ENCODE measurements at places on chromosomes 2 and 18.

DNA sequence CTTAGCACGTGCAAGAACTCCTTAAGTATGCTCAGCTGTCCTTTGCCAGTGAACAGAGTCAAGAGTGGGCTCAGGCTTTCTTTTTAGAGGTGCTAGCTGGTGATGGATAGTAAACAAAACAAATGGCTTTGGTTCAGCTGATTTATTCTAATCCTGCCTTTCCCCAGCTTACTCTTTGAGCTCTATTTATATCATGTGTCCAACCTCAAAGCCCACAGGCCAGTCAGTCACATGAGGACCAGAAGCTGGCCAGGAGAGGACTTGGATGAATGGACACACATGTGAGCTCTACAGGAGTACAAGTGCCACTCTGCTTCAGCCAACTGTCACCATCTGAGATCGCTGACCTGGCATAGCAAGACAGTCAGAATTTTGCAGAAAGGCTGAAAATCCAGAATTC, 59.4 kb downstream of the STK39 start:
- DNase-seq = no peak

- DNase-seq = no peak
Observed at GRCh38 chr2:84816426-84817026, 64.4 kb downstream of the TRABD2A start.

DNA sequence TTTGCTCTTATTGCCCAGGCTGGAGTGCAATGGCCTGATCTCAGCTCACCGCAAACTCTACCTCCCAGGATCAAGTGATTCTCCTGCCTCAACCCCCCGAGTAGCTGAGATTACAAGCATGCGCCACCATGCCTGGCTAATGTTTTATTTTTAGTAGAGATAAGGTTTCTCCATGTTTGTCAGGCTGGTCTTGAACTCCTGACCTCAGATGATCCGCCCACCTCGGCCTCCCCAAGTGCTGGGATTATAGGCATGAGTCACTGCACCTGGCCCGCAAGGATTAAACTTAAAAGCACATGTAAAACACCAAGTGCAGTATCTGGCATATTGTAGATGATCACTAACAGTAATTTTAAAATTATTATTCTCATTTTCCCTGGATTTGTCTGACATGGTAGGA, 72.9 kb downstream of the C1QL2 start:
- DNase-seq = no peak

- no peak for DNase-seq
Observed at GRCh38 chr2:180246268-180246667, 239.2 kb upstream of the CWC22 start.

- DNase-seq = no peak
Observed at GRCh38 chr18:48792141-48792540, 158.6 kb downstream of the SMAD7 start.

GRCh38 chr2:144625626-144626025, 105.7 kb upstream of the ZEB2 start:
- no peak for DNase-seq

- peak; percentile 48 for DNase-seq
Observed at GRCh38 chr2:68911709-68912108, 40.5 kb upstream of the BMP10 start.

DNA sequence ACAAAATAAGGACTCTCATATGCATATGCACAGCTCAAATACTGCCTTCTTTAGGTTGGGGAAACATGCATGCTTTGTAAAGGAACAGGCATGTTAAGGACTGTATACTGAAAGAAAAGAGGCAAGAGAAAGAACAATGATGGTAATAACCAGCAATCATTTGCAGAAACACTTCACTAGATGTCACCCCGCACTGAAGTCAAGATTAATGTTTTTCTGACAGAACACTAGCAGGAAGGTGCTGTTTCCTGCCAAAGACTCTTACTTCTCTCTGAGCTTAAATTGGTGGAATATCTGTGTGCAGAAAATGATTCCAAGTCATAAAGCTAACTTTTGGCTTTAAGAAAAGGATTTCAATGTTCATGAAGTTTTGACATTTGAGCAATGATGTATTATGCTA, 19.3 kb upstream of the CSRNP3 start:
- DNase-seq = no peak

GRCh38 chr2:134258684-134259388, 5.0 kb downstream of the MGAT5 start:
- DNase-seq = no peak

DNA sequence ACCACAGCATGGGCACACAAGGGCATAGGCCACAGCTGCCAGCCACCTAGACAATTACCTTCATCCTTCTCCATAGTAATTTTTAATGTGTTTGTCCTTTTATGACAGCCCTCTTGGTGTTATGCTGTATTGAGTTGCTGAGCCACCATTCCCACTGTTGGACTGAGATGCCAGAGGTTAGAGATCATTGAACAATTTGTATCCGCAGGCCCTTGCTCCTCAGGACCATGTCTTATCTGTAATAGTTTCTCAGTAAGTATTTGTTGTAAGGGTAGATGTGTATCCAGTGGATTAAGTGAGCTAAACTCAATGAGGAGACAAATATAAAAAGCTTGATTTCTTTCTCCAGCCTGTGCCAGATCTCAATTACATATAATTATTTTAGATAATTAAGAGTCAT, 832.8 kb upstream of the ID2 start:
- DNase-seq = no peak

GRCh38 chr2:173985605-173985992, 20.4 kb upstream of the SP3 start:
- DNase-seq = no peak

GRCh38 chr18:64333584-64333983, 184.7 kb upstream of the LINC00305 start:
- DNase-seq = no peak

GRCh38 chr2:220552790-220553535, 925.5 kb downstream of the SLC4A3 start:
- DNase-seq = no peak

DNA sequence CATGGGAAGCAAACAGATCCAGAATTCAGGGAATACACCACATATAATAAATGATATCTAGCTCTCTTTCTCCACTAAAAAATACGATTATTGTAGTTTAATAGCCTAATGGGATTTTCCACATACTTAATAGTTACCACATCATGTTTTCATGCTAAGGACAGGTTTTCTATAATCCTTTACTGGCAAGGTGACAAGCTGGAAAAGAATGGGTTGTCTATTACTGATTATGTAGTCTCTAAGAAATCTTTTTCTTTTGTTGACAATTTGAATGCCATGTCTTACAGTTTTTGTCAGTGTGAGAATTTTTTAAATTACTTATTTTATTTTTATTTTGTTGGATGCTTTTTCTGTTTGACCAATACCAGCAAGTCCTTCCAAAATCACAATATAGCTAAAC, 177.8 kb downstream of the GALNT13 start:
- DNase-seq = no peak

DNA sequence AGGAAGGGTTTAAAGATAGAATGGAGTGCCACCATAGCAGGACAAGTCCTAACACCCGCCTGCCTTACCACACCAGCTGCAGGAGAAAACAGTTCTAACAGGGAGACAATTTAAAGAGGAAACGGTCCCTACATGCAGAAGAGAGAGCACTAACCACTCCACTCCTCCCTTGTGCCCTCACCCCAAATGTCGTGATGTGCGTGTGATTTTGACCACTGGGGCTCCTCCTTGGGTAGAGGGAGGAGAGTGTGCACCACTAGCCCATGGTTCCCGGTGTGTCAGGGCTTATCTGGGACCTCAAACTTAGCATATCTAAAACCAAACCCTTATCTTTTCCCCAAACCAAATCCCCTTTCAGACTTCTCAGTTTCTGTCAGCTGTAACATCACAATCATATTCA, 105.5 kb upstream of the CCDC68 start:
- no peak for DNase-seq

- no peak for DNase-seq
Observed at GRCh38 chr2:40168546-40168945, 283.3 kb downstream of the SLC8A1 start.

GRCh38 chr18:48940854-48941611, 9.7 kb downstream of the SMAD7 start:
- DNase-seq = no peak

- DNase-seq = no peak
Observed at GRCh38 chr2:33782395-33783230, 183.5 kb upstream of the FAM98A start.

DNA sequence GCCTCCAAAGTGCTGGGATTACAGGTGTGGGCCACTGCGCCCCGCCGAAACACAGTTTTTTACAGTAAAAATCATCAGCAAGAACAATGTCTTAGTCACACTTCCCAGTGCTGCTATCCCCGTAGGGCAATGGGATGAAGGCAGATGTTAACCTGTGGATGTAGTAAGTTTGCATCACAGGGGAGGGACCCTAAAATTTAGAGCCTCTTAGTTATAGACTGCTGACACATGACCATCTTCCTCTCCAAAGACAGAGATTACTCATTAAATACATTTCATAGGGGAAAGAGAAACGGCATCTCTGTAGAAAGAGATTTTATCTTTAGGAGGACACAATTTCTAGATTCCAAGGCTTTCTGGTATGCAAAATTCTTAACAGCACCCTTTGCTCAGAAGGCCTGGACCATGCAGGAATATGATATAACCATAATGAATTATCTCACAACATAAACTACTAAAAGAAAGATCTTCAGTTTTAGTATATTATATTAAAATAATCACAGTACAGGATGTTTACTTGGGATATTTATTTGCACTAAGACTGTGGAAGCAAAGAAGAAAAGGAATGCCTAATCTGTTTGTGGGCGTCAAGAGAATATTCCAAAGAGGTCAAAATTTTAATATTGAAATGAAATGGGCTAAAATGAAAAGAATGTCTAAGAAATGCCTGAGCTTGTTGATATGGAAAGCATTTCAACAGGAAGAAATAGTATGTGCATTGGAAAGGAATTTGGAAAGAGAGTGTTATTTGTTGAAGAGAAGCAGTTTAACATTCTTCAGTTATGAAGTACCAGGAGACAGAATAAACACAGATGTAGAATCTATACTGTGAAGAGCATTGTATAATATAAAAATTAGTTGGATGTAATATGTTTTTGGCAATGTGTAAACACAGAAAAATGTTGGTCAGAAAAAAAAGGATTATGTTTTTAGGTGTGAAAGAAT, 1228.3 kb upstream of the CHAC2 start:
- no peak for DNase-seq

GRCh38 chr2:201180010-201180409, 2.9 kb upstream of the CASP10 start:
- DNase-seq = no peak

DNA sequence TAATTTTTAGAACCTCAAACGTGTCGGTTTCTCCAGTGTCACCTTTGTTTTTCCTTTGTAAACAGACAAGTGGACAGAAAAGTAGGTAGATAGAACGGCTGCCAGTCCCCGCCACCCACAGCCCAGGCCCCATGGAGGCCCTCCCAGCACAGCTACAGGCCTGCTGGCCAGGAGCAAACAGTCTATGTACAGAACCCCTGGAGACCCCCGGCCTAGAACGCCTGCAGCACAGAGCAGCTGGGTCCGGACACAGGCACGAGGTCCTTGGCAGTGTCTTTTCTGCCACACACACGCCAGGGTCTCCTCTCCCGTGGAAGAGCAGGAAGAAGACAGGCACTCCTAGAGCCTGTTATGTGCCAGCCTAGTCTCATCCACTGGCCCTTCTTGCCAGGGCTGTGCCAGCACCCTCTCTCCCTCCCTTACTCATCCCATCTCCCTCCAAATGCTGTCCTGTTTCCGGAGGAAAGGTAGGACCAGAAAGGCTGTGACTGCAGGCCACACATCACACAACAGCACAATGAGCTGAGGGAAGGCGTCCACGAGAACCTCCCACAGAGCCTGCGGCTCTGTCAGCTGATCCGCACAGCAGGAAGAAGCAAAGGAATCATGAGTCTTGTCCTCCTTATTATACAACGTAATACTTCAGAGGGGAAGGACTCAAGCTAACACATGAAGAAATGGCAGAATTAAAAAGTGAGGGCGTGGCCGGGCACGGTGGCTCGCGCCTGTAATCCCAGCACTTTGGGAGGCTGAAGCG, 7.7 kb downstream of the DTYMK start:
- no peak for DNase-seq

GRCh38 chr2:30446602-30447148, 371 bp upstream of the LCLAT1 start:
- DNase-seq = no peak

- no peak for DNase-seq
Observed at GRCh38 chr2:109715313-109715805, 78.7 kb upstream of the RGPD5 start.

GRCh38 chr2:156181208-156181607, 151.3 kb downstream of the NR4A2 start:
- no peak for DNase-seq

GRCh38 chr2:215352602-215353001, 40.7 kb downstream of the ATIC start:
- no peak for DNase-seq

All from HL-60 (cell line).